M059J (cell line): ENCODE measurements at places on chromosomes 1 and 21. TPM values are rescaled to one million over a fixed set of nuclear protein-coding genes. Genes with fewer than 3 reads are reported as not detected.

Gene CNIH4
- 72.0 and 92.6 TPM in 2 replicates for total RNA-seq

Gene METTL13
- total RNA-seq: 21.1 and 27.9 TPM in 2 replicates

Gene CLCA4
- not detected in 2 replicates for total RNA-seq

Gene MAP10
- total RNA-seq: 3.9 and 6.9 TPM in 2 replicates

Gene MX2
- 346 and 370 TPM in 2 replicates for total RNA-seq

GRCh38 chr1:184836934-184837895 lies 82.6 kb upstream of the EDEM3 start:
- no peak for DNase-seq

DNA sequence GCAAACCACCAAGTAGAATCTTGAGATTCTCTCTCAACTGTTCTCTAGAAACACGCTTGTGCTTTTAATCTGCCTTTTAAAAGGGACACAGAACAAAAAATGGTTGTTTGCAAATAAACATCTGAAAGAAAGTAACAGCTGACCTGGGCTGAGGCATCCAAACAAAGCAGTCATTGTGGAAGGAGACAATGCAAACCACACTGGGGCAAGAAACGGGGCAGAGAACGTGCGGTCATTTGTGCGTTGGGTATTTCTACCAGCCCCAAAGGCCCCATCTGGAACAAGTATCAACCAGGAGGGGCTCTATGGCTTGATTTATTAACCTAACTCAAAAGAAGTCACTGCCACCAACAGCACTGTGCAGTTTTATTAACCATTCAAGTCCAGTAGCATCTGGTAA lies 6.0 kb downstream of the STMN1 start:
- DNase-seq: no peak

GRCh38 chr21:35932232-35932911 lies 128.0 kb downstream of the SETD4 start:
- peak; percentile 96 for DNase-seq

DNA sequence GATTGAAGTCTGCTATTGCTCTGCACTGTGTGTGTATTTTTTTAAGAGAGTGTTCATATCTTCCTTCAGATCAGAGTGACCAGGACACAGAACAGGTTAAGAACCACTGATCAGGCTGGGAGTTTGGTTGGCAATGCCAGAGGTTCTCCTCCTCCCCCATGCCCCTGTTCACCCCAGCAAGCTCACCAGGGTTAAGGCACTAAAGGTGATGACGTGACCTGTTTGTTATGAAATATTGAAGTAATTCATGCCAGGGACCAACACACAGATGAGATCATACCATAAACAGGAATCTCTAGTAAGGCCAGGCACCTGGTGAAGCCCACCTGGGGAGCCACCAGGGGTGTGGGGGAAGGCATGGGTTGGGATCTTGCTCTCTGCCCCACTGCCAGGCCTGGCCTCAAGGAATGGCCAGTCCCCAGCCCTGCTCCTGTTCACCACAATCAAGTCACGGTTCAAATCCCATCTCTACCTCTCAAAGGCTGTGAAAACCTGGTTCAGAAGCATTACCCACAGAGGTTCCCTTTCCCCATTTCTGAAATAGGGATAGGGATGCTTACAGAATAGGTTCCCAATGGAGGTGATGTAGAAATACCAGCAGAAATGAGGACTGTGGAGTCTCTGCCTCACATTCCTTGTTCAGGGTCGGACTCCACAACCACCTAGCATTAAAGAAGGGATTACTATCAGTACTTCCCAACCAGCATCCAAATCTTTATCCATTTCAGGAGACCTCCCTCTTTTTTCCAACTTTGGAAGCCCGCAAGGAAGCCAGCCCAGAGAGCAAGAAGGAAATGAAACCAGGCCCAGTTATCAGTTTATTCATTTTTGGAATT lies 2.4 kb downstream of the ID3 start:
- peak; percentile 95 for DNase-seq

DNA sequence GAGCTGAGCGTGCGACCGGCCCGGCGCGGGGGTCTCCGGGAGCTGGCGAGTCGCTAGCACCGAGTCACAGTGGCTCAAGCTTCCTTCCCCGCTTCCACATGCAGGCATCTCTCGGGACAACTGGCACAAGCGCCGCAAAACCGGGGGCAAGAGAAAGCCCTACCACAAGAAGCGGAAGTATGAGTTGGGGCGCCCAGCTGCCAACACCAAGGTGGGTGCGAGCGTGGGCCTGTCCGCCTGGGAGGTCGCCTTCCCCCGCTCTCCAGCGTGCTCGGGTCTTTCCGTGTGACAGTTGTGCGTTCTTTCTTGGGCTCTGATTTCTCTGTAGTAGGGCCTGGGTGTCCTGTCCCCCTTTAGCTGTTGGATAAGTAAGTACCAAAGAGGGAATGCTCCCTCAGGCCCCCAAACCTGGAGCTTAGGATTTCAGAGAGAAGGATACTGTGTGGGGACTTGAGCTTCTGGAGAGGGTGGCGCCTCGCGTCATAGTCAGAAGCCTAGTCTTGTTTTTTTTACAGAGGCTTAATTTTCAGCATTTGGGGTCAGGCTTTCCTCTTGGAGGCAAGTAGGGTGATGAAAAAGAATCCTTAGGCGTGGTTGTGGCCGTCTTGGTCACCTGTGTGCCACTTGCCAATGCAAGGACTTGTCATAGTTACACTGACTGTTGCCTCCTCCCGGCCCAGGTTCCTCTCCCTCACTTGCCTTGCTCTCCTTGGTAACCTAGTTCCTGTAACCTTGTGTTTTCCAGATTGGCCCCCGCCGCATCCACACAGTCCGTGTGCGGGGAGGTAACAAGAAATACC lies 790 bp downstream of the RPS8 start:
- peak; percentile 26 for DNase-seq

DNA sequence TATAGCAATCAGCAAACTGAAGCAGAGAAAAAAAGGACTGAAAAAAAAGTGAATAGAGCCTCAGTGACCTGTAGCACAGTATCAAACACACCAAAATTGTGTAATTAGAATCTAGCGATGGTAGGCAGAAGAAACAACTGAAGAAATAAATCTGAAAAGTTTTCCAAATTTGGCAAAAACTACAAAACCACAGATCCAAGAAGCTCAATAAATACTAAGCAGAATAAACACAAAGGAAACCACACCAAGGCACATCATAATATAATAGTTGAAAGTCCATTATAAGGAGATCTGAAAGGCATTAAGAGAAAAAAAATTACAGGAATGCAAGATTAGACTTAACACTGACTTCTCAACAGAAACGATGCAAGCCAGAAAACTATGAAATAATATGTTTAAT lies 7.1 kb upstream of the IL12RB2 start:
- DNase-seq: peak; percentile 58

- DNase-seq: no peak
Measured at GRCh38 chr1:167542109-167543032, 11.2 kb downstream of the CREG1 start.

DNA sequence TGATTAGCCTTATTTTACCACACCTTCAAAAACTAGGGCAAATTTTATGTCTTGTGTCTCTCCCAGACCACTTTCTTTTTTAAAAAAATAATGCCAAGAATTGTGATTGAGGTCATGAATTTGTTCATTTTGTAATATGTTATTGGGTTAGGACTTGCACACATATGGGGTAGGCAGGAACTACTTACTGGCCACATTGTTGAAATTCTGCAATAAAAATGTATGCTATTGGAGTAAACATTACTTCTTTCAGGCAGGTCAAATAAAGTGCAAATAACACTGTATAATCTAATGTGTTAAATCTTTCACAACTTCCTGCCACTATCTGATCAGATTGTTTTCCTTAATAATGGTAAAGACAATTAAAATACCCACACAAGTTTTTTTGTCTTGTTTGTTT lies 166.6 kb upstream of the COL11A1 start:
- no peak for DNase-seq

DNA sequence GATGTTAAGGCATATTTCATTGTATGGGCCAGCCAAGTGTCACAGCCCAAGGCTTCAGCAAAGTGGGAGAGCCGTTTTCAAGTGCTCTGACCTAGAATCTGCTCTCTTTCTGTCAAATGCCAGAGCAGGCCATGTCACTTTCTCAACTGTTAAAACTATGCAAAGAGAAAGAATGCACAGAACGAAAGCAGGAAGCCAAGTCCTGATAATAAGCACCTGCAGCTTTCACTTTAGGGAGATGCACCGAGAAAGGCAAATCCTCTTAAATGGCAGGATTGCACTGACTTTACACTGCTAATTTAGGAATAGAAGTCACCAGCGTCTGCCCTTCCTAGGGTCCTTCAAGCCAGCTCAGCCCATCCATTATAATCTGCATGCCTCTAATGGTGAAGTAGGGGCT lies 49.2 kb upstream of the NTPCR start:
- DNase-seq: no peak

- DNase-seq: no peak
Measured at GRCh38 chr1:33004613-33005012, 32.1 kb downstream of the AK2 start.

DNA sequence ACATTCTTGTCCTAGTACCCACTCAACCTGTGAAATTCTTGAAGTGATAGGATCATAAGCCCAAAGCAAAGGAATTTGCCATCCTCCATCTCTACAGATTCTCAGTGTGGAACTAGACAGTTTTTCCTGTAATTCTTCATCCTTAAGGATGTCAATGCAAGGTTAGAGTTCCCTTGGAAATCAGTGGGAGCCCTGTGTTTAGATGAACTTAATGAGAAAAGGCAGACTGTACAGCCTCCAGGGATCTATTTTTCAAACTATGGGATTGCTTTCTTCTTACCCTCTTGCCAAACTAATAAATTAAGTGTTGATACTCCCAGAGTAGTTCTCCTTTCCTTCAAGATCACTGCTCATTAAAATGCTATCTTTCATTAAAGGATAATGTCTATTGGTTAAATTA lies 78.1 kb upstream of the OLFM3 start:
- DNase-seq: no peak

GRCh38 chr1:107277022-107277421 lies 136.2 kb downstream of the NTNG1 start:
- peak; percentile 39 for DNase-seq

DNA sequence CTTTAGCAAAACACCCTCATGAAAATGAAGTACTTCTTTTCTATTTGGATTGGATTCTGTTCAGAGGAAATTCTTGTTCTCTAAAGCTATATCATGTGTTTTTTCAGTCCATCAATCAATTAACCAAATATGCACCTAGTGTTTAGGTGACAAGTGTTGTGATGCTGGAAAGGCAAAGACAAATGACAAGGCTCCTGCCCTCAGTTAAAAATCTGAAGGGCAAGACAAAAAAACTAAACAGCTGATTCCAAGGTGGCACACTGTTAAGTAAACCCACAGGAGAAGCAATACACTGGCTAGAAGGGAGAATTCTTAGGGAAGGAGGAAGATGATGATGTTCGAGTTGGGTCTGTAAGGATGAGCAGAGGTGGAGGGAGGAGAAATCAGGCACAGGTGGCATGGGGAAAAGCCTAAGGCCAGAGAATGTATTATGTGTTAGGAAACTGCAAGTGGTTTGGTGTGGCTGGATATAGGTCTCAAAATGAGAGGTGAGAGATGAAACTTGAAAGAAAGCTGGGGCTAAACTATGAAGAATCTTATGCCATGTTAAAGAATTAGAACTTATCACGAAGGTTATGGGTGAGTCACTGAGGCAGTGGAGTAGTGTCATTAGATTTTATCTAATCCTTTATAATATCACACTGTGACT lies 51.8 kb upstream of the GFI1 start:
- DNase-seq: peak; percentile 69

DNA sequence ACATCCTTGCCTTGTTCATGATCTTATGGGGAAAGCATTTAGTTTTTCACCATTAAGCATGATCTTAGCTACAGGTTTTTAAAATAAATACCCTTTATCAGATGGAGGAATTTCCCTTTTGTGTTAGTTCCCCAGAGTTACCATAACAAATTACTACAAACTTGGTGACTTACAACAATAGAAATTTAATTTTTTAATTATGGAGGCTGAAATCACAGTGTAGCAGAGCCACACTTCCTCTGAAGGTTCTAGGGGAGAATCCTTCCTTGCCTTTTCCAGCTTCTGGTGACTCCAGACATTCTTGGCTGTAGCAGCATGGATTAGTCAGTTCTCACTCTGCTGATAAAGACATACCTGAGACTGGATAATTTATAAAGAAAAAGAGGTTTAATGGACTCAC lies 18.5 kb downstream of the MIGA1 start:
- DNase-seq: peak; percentile 4

DNA sequence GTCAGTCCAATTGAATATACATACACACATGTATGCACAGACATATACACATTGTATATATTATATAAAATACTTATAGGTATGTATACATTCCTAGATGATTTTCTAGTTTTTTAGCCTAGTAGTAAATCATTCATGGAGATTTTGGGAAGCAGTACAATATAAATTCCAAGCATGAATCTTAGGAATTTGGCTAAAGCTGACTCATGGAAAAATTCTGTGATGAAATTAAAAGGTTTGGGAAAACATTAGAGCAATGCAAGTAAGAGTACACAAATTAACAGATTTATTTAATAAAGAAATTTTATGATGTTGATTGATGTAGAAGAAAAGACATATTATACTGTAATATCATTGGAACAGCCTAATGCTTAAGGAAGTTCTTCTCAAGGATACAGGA lies 43.7 kb upstream of the PTGFR start:
- DNase-seq: no peak

DNA sequence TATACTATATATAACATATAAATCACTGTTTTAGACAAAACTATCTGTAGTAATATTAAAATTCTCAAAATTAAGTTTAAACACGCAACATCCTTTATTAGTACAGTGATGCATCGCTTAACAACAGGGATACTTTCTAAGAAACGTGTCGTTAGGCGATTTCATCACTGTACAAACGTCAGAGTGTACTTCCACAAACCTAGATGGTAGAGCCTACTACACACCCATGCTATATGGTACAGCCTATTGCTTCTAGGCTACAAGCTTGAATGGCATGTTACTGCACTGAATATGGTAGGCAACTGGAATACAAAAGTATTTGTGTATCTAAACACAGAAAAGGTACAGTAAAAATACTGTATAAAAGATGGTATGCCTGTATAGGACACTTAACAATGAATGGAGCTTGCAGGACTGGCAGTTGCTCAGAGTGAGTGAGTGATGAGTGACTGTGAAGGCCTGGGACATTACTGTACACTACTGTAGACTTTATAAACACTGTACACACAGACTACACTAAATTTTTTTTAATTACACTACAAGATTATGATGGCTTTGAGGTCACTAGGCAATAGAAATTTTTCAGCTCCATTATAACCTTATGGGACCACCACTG lies 10.5 kb downstream of the FOXJ3 start:
- no peak for DNase-seq

DNA sequence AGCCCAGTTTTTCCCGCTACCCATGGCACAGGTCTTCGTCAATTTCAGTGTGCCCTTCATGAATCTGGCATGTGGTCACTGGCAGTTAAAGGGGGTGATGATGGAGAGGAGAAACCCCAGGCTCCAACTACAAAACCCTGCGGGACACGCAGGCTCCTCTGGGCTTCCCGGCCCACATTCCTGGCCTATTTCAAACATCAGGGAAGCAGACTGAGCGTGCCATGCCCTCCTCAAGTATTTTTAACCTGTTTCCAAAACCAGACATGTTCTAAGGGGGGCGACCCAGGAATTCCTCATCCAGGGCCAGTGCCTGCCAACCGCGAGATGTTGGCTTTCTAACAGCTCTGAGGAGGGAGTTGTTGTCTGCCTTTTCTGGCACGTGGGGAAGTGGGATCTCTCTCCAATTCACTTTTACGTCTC lies 85.1 kb downstream of the CAPZB start:
- no peak for DNase-seq
